ENCODE measurements at places on chromosomes 12 and 14.

DNA sequence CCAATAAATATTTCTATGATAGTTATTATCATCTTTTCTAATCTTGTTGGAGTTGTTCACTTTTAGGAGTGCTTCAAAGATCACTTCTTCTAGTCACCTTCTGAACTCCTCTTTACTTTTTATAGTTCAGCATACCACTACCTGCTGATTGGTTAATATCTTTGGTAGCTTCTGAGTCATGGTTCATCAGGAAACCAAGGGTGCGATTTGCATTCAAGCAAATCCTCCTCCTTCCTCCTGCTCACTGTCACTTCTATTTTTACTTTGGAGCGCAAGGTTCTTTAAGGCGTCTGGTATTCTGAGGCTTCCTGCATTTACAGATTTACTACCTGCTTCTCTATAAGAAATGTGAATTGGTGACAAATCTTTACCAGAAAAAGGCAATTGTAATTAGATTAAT, 24.0 kb downstream of the SYT1 start:
- DNase-seq = no peak

GRCh38 chr12:121534495-121535148, 46.2 kb downstream of the KDM2B start:
- DNase-seq = no peak

DNA sequence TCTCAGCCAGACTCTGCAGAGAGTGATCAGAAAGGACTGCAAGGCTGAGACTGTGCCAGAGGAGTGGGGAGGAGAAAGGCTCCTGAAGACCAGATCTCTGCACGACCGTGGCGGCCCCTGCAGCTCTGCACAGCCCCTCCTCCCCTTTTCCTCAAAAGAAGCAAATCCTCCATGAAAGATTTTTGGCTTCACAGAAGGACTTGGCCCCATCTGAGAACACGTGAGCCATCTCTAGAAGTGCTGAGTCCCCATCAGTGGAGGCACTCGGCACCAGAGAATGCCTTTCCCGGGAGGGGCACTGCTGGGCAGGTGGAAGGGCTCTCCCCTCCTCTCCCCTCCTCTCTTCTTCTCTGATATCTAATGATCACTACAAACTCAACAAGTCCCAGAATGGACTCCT, 6.8 kb downstream of the FIGNL2 start:
- DNase-seq = no peak

DNA sequence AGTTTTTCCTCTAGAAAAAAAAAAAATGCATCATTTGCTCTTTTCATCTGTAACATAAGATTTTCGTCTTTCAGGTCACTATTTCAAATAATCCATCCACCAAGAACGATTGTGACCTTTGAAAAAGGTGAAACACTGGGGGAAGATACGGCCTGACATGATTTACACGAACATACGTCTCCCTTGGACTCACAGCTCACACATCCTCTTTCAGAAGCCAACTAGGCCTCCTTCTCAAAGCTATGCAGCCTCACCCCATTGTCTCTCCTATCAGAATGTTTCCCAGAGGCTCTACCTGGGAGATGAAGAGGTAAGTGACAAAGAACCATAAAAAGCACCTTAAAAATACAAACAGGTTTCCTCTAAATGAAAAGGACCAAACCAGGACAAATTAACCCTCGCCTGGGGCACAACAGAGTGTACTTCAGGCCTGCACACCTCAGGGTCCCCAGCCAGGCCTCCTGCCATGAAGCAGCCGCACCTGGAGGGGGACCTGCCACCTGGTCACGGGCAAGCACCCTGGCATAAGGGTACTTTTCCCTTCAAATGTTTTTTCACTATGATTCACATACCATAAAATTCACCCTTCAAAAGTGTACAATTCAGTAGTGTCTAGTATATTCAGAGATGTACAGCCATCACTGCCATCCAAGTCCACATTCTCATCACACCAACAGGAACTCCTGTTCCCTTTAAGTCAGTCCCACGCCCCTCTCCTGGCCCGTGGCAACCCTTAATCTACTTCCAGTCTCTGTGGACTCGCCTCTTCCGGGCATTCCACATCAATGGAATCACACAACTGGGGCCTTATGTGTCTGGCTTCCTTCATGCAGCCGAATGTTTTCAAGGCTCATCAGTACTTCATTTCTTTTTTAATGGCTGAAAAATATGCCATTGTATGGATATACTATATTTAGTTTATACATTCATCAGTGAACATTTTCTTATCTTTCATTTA, 5.4 kb downstream of the SLC15A4 start:
- no peak for DNase-seq

GRCh38 chr12:54349036-54349435, 15.2 kb downstream of the GPR84 start:
- no peak for DNase-seq

Data from NCI-H2171 (cell line).